Dorsolateral prefrontal cortex (tissue), 122 donors: ENCODE measurements at places on chromosomes 5 and 9.
A peak's percentile ranks its signal among the peaks of the same experiment; 100 is the strongest.

DNA sequence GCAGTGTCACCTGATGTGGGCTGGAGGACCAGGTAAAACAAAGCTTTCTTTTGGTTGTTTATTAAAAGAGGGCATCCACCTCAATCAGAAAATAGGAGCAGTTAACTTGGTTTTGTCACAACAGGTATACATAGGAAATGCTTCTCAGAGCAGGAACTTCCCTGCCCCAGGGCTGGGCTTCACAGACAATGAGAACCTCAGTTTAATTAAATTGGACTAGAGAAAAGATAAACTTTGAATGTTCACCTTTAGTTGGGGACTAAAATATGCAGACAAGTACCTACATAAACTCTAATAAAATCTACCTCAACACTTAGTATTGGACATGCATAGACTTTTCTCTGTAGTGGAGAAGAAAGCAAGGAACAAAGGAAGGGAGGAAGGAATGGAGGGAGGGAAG lies 392.0 kb downstream of the ENC1 start:
- no peak for DNase-seq

GRCh38 chr5:93658044-93658443 lies 75.0 kb downstream of the NR2F1 start:
- no peak for DNase-seq

- DNase-seq = peak; percentile 23
Observed at GRCh38 chr5:457195-457961, 14.4 kb downstream of the EXOC3 start.

GRCh38 chr5:142587354-142587965 lies 98.4 kb downstream of the FGF1 start:
- no peak for DNase-seq

DNA sequence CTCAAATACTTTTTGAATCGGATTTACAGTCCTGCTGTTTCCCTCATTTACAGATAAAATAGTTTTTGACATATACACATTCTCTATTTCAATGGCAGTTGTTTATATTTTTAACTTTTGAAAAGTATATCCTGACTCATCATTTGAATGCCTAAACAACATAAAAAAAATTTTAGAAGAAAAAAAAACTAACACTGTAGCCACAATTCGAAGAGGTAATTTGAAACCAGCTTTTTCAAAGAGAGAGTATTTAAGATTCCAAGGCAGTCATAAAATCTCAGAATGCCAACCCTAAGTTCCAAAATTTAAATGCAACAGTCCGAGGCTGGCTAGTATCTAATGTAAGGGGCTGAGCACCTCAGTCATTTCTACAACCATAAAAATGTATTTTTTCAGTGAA lies 626.8 kb downstream of the DNAH5 start:
- no peak for DNase-seq

- DNase-seq = no peak
Observed at GRCh38 chr5:174418809-174419539, 305.4 kb upstream of the MSX2 start.

DNA sequence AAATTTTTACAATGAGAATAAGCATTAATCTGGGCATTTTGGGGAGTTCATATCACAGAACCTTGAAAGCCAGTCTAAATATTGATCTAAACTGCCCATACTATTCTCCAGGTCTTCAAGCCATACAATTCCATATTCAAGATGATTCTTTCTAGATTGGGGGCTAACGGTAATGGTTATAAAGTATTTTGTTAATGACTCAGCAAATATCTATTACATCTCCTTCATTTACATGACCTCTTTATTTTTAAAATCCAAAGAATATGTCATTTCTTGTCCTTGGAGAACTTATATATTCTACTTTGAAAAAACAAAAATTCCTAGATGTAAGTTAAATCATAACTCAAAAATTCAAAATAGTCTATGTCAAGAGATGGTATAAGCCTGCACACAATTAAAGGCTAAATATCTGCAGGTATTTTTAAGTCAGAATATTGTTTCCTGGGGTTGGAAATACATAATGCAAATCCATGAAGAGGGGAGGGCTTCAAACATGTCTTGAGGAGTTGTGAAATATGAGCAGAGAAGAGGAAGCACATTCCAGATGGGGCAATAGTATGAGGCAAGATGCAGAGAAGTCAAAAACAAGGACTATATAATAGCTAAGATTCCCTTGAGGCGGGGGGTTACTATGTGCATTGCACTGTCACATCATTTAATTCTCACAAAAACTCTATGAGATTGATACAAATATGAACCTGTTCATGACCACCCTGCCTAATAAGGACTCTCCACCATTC lies 526.4 kb downstream of the NR2F1-AS1 start:
- DNase-seq = no peak

DNA sequence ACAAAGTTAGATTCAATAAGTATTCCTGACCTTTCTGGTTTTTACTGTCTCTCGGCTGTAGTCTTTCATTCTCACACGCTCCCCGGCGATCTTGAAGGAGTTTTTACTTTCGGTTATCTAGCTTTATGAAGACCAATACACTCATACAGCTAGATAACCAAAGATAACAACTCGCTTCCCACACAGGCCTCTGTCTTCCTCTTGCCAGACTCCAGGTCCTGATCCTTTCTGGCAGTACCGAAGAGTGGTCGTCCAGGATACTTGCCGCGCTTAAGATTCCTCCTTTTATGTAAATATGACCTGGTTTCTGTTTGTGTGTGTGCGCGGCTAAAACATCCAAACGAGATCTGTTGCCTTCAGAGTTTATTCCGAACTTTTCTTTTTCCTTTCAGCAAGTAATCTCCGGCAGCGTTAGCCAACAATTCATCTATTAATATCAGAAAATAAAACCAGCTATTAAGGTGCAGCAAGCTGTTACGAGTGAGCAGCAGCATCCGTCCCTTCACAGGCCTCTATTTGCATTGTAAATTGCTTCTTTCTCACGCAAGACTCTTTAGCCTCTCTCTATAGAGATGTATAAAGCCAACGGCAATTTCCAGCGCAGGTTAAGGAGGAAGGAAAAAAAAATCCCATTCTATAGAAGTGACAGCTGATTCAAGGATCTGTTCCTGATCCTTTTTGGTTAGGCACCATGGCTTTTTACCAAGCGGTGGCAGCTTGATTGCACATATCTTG lies 216.1 kb downstream of the MEF2C start:
- DNase-seq = no peak

- DNase-seq = peak; percentile 73
Observed at GRCh38 chr9:129394061-129394885, 216.2 kb upstream of the IER5L start.

GRCh38 chr9:35010351-35010958 lies 20.9 kb downstream of the DNAJB5 start:
- no peak for DNase-seq

DNA sequence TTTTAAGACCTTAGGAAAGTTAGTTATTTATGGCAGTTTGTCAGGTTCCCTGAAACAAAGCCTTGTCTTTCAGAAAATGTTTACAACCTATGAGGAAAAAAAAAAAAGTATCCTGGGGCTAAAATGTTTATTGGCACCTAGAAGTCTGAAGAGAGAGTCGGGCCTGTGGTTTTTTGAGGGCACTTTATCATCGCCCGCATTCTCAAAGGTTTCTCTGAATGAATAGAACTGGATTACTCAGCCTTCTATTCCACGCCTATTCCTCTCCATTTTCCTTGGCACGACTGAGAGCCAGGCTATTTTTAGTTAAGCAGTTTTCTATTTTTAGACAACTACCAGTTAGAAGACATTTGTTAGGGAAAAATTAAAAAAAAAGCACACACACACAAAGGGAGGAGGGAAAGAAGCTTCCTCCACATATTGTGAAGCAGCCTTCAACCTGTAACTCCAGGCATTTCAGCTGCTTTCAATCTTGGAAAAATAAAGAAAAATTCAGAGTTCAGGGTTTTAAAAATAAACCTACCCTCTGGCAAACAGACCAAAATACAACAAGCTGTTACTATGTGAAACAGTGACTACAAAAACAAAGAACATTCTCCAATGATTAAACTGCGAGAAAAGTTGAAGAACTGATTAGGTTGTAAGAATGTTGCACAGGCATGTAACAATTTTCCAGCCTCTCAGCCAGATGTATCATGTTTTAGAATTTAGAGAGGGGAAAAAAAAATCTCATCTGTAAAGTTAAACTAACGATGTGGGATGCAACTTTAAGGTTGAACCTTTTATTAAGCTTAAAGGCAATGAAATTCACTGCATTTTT lies 97.0 kb downstream of the MEF2C start:
- DNase-seq = no peak

- DNase-seq = no peak
Observed at GRCh38 chr5:32020946-32021345, 153.2 kb downstream of the GOLPH3 start.

GRCh38 chr5:175195698-175196656 lies 248.0 kb downstream of the DRD1 start:
- no peak for DNase-seq

- no peak for DNase-seq
Observed at GRCh38 chr5:116668390-116668789, 93.8 kb upstream of the SEMA6A start.

GRCh38 chr5:124576848-124577409 lies 169.5 kb downstream of the ZNF608 start:
- no peak for DNase-seq

GRCh38 chr9:14373336-14373666 lies 59.4 kb upstream of the NFIB start:
- no peak for DNase-seq

DNA sequence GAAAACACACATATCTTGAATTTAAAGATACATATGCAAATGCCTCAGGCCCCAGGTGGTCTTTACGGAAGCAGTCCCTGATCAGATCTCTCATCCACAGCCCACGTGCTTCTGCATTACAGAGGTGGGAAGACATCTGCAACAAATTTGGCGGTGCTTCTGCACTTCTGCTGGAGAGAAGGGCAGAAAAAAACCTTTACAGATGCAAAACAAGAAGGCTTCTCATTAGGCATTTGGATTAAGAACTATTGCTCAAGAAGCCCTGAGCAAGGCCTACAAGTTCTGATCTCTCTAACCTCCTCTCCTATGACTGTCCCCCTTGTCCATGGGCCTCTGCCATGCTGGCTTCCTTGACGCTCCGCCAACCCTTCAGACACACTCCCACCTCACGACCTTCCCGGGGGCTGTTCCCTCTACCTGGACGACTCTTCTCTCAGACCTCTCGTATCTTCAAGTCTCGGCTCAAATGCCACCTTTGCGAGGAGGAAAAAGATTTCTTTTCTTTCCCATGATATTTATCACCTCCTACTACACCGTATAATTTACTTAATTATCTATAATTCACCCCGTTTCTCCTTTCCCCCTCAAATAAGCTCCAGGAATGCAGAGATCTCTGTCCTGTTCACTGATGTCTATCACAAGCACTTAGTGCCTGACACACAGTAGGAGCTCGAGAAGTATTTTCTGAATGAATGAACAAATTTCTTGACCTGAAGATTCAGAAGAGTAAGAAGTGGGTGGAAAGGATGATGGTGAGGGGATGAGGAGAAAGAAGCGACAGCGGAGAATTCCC lies 1.1 kb downstream of the MTMR12 start:
- DNase-seq = no peak

GRCh38 chr9:88179062-88179521 lies 40.8 kb upstream of the SPATA31C2 start:
- DNase-seq = no peak

DNA sequence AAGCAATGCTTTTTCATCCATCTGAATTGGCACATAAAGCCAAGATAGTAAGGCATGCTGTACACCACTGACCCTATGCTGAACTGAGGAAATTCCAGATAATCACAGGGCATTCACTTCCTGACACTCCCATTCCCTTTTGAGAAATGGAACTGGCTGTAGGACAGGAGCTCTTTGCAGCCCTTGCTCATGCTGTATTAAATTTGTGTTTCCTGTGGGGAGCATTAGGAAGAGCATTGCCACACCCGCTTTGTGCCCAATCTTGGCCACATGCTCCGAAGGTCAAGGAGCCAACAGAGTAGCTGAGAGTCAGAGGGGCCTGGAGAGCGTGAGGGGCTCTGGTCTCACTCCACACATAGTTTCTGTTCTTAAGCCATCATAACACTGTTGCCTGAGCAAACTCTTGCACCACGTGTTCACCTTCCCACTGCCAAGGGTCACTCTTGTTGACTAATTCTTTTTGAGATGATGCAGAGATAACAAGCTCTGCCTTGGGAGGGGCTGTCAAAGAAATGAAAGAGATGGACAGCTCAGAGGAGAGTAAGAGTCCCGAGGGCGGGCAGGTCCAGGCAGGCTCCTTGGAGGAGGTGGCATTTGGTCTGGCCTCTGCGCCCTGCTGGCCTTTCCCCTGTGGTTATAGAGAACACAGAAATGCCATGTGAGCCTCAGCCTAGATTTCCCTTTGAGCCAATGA lies 31.7 kb upstream of the ARAP3 start:
- no peak for DNase-seq

DNA sequence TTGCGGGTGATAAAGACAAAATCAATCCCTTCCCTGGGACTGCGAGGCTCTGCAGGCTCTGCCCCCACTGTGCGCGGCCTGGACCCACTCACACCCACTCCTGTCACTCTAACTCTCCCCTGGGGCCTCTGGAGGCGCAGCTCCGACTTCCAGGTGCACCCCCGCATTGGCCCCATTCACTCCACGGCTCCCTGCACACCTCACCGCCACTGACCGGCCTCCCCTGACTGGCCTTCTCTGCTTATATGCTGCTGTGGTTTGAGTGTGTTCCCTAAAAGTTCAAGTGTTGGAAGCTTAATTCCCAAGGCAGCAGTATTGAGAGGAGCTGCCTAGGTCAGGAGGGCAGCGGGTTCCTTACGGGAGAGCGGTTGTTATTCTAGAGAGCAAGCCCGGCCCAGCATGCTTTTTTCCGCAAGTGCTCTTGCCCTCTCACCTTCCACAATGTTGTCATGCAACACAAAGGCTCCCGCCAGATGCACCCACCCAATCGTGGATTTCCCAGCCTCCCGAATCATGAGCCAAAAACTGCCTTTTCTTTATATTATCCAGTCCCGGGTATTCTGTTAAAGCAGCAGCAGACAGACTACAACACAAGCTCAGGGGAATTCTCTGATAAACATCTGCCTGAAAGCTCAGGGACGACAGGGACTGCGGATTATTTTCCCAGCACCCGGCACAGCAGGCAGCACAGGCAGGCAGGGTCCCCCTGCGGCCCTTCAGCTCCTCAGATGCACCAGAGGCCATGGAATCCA lies 73.5 kb upstream of the LRRTM2 start:
- no peak for DNase-seq

- peak; percentile 96 for DNase-seq
Observed at GRCh38 chr5:141747152-141748141, 65.4 kb upstream of the ARAP3 start.

- no peak for DNase-seq
Observed at GRCh38 chr9:3751125-3751758, 225.4 kb upstream of the RFX3 start.
